ENCODE measurements at places on chromosomes 4 and X.

GRCh38 chrX:24799078-24799477, 105.4 kb downstream of the POLA1 start:
- DNase-seq: no peak

- peak; percentile 27 for DNase-seq
Observed at GRCh38 chrX:110665223-110666002, 130.2 kb downstream of the CHRDL1 start.

DNA sequence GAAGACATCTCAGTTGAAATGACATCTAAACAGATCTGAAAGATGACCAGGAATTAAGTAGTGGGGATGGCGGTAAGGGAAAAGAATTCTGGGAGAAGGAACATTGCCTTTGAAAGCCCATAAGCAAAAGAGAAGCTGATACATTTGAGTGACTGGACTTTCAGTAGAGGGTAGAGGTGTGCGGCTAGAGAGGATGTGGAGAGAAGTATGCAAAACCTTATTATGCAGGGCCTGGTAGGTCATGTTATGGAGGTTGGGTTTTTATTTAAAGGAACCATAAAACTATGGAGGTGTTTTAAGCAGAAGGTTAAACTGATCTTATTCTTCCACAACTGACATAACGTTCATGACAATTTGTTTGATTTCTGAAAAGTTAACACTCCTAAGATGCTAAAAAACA, 36.3 kb downstream of the RPS6KA3 start:
- no peak for DNase-seq

GRCh38 chrX:41932885-41933284, 9.5 kb upstream of the CASK start:
- no peak for DNase-seq

DNA sequence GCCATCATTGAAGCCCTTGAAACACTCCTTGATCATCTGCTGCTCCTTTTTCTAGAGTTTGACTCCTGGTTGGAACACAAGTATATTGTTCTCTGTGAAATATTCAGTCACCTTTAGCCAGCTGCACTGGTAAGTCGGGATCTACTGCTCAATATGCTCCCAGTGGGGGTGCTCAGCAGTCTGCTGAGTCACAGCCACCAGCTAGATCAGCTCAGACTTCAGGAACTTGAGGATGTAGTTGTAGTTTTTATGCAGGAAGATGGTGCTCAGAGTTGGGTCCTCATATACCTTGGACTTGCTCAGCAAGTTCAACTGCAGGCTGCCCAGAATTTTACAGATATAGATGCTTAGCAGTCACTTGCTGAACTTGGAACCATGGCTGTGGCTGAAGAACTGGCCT, 202.5 kb upstream of the RPL34 start:
- DNase-seq: no peak

- no peak for DNase-seq
Observed at GRCh38 chr4:138757432-138757831, 258.1 kb upstream of the NOCT start.

- no peak for DNase-seq
Observed at GRCh38 chr4:132707955-132708354, 441.1 kb upstream of the PCDH10 start.

- DNase-seq: no peak
Observed at GRCh38 chrX:154019061-154019621, 561 bp downstream of the IRAK1 start.

GRCh38 chrX:70808942-70809940, 99.3 kb downstream of the TEX11 start:
- DNase-seq: no peak

DNA sequence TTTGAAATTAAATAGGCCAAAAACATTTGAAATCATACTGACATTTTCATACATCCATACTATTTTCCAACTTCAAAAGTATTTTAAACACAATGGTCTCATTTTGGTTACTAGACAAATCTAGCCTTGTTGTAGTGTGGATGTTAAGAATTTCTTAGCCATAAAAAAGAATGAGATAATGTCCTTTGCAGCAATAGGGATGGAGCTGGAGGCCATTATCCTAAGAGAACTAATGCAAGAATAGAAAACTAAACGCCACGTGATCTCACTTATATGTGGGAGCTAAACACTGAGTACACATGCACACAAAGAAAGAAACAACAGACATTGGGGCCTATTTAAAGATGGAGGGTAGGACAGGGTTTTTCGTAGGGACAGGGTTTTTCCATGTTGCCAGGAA, 153.8 kb downstream of the CCSER1 start:
- DNase-seq: no peak

GRCh38 chr4:57865264-57865663, 755.1 kb upstream of the IGFBP7 start:
- DNase-seq: no peak

GRCh38 chr4:111923786-111924185, 221.5 kb upstream of the FAM241A start:
- DNase-seq: no peak

DNA sequence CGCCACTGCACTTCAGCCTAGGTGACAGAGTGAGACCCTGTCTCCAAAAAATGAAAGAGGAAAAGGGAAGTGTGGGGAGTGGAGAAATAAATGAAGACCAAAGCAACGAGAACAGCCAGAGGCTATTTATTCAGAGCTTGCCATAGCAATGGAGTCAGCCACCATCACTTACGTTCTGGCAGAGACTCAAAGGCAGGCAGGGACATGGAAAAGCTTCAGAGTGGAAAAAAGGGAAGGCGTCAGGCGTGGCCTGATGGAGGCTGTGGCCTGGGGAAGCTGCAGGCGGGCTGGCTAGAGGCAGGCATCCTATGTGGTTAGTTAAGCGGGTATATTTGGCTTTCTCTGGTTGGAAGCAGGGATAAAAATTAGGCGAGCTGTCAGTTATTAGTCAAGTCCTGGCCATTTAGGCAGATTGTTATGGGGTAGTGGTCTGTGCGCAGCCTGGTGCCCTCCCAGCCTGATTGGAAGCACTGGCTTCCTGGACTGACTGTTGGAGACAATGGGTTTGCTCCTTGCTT, 73.3 kb downstream of the DCTD start:
- no peak for DNase-seq

- DNase-seq: no peak
Observed at GRCh38 chr4:86014599-86014998, 345.3 kb downstream of the MAPK10 start.

GRCh38 chr4:122602277-122603142, 18.4 kb downstream of the IL21 start:
- peak; percentile 43 for DNase-seq

- no peak for DNase-seq
Observed at GRCh38 chrX:43735957-43736356, 79.9 kb downstream of the MAOA start.

GRCh38 chr4:150268444-150268843, 190.2 kb downstream of the DCLK2 start:
- DNase-seq: no peak

GRCh38 chrX:77628294-77629025, 157.6 kb downstream of the ATRX start:
- no peak for DNase-seq

DNA sequence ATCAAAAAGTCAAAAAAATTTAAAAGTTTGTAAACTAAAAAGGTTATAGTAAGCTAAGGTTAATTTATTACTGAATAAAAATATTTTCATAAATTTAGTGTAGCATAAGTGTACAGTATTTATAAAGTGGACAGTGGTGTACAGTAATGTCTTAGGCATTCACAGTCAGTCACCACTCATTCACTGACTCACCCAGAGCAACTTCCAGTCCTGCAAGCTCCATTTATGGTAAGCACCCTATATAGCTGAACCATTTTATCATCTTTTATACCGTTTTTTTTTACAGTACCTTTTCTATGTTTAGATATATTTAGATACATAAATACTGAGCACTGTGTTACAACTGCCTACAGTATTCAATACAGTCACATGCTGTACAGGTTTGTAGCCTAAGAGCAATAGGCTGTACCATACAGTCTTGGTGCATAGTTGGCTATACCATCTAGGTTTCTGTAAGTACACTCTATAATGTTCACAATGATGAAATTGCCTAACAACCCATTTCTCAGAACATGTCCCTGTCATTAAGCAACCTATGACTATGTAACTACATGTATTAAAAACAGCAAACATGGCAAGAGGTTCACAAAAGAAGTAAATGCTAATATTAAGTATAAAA, 18.6 kb downstream of the ACSL4 start:
- DNase-seq: no peak

DNA sequence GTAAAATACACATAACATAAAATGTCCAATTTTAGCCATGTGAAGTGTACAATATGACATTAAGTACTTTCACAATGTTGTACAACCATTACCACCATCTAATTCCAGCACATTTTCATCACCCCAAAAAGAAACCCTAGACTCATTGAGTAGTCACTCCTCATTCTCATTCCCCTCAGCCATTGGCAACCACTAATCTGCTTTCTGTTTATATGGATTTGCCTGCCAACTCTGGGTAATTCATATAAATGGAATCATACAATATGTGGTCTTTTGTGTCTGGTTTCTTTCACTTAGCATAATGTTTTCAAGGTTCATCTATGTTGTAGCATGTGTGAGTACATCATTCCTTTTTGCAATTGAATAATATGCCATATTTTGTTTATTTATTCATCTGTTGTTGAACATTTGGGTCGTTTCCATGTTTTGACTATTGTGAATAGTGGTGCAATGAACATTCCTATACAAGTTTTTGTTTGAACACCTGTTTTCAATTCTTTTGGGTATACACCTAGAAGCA, 43.0 kb downstream of the EIF2S3 start:
- no peak for DNase-seq

GRCh38 chr4:7104366-7105031, 36.6 kb upstream of the GRPEL1 start:
- DNase-seq: no peak

DNA sequence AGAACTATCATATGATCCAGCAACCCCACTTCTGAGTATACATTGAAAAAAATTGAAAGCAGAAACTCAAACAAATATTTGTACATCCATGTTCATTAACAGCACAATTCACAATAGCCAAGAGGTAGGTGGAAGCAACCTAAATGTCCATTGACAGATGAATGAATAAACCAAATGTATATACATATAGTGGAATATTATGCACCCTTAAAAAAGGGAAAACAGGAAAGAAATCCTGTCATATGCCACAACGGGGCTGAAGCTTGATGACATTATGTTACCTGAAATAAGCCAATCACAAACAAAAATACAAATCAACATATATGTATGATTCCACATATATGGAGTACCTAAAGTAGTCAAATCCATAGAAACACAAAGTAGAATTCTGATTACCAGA, 68.0 kb downstream of the ZAR1 start:
- no peak for DNase-seq

GRCh38 chr4:70359115-70359661, 1.4 kb upstream of the SMR3A start:
- DNase-seq: no peak

DNA sequence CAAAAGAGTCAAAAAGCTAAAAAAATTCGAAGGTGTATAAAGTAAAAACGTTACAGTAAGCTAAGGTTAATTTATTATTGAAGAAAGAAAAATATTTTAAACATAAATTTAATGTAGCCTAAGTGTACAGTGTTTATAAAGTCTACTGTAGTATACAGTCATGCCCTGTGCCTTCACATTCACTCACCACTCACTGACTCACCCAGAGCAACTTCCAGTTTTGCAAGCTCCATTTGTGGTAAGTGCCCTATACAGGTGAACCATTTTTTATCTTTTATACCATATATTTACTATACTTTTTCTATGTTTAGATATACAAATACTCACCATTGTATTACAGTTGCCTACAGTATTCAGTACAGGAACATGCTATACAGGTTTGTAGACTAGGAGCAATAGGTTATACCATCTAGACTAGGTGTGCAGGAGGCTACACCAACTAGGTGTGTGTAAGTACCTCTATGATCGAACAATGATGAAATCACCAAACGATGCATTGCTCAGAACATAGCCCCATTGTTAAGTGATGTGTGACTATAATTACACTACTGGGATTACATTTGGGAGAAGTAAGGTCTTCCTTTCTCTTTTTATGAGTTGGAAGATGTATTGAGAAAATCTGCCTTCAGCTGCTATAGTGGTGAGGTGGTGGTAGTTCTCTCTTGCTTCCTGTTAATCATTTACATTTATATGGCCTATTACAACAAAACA, 27.2 kb downstream of the TMSB4X start:
- DNase-seq: no peak

- DNase-seq: no peak
Observed at GRCh38 chrX:16827225-16827624, 41.0 kb downstream of the TXLNG start.

GRCh38 chr4:33989820-33990443, 2254.4 kb downstream of the ARAP2 start:
- DNase-seq: no peak

DNA sequence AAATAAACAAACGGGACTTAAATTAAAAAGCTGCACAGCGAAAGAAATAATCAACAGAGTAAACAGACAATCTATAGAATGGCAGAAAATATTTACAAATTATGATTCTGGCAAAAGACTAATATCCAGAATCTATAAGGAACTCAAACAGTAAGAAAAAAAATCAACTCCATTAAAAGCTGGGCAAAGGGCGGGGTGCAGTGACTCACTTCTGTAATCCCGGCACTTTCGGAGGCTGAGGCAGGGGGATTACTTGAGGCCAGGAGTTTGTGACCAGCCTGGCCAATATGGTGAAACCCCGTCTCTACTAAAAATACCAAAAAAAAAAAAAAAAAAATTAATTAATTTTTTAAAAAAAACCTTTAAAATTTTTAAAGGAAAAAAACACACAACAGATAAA, 109.0 kb downstream of the ATP11C start:
- DNase-seq: no peak

- no peak for DNase-seq
Observed at GRCh38 chr4:170729236-170729635, 639.5 kb upstream of the AADAT start.

DNA sequence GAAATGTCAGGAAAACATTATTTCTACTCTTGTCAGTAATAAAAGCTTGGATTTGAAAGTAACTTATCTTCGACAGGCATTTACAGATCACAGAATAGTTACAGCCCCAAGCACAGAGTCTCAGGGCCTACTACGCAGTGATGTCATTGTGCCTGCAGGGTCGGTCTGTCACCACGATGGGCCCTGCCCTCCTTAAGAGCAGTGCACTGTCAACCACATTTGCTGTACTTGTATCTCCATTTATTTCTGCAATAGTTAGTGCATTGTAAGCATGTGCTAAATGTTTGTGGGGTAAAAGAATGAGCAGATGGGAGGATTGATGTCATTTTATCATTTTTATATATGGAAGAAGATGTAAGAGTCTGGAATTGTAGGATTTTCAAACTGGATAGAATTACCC, 13.6 kb upstream of the CCKAR start:
- DNase-seq: no peak

- no peak for DNase-seq
Observed at GRCh38 chr4:181592221-181592745, 650.9 kb upstream of the TENM3 start.

- DNase-seq: no peak
Observed at GRCh38 chrX:24347881-24348280, 12.6 kb upstream of the SUPT20HL1 start.

GRCh38 chrX:112785344-112785743, 55.3 kb downstream of the AMOT start:
- no peak for DNase-seq
